GM23338 (cell line): ENCODE measurements at places on chromosomes 12 and 14. TPM values are rescaled to one million over a fixed set of nuclear protein-coding genes. Genes with fewer than 3 reads are reported as not detected.

DNA sequence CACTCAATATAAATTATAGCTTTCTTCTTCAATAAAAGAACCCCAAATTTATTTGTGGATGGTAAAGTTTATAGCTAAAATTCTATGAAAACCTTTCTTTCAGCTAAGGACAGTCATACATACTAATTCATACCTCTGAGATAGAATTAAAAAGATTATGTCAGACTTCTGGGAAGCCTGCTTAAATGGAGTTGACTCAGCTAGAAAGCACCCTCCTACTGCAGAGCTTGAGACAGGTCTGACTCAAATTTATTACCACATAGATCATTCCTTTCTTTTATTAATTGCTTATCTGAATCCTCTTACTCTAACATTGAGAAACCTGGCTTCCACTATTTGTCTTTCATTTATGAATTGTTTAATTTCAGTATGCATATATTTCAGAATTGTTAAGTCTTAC, 1007.0 kb upstream of the LRFN5 start:
- no peaks in the 10 kb centered on the region for H3K4me1 ChIP-seq
- DNase-seq = no peak
- no peaks in the 10 kb centered on the region for H3K36me3 ChIP-seq
- H3K27me3 ChIP-seq = no peaks in the 10 kb centered on the region
- H3K27ac ChIP-seq = no peak overlapping the region

- peak; percentile 12 for DNase-seq
- no peaks in the 10 kb centered on the region for H3K36me3 ChIP-seq
- no peaks in the 10 kb centered on the region for H3K27me3 ChIP-seq
- peaks cover 3% of the 10 kb centered on the region; the same call in 1 of the 2 replicates for H3K4me1 ChIP-seq
- no peak overlapping the region for H3K4me3 ChIP-seq
Observed at GRCh38 chr12:23536293-23536692, 413.2 kb downstream of the SOX5 start.

- H3K4me1 ChIP-seq = peaks cover 14% of the 10 kb centered on the region
- H3K27me3 ChIP-seq = peaks cover 41% of the 10 kb centered on the region
- no peak overlapping the region for H3K27ac ChIP-seq
- H3K4me3 ChIP-seq = peak overlapping the region; percentile 65
Observed at GRCh38 chr12:54368025-54368708, 3.9 kb upstream of the GPR84 start.

GRCh38 chr14:34930591-34931091, 52.2 kb upstream of the SRP54 start:
- H3K4me3 ChIP-seq = no peak overlapping the region
- no peaks in the 10 kb centered on the region for H3K4me1 ChIP-seq
- H3K27me3 ChIP-seq = no peaks in the 10 kb centered on the region
- no peak for DNase-seq

DNA sequence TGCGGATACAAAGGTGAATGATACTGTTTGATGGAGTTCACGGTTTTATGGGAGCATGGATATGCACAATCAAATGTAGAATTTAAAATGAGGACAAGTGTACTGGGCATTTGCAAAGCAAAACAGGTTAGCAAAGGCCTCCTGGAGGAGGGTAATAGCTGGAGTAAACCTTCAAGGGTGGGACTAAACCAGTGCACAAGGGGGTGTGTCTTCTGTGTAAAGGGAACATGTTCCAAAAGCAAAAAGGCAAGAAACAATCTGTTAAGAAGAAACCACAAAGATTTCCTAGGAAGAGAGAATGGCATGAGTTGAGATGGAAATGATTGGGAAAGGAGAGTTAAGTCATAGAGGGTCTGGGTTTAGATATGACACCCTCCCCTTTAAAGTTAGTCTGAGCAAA, 109.2 kb upstream of the SLCO1C1 start:
- H3K4me1 ChIP-seq = no peaks in the 10 kb centered on the region; the same call in 1 of the 2 replicates
- peak; percentile 15 for DNase-seq
- H3K27me3 ChIP-seq = no peaks in the 10 kb centered on the region
- H3K27ac ChIP-seq = no peak overlapping the region
- H3K4me3 ChIP-seq = no peak overlapping the region
- H3K36me3 ChIP-seq = no peaks in the 10 kb centered on the region

- peaks cover 5% of the 10 kb centered on the region; the same call in 1 of the 2 replicates for H3K4me1 ChIP-seq
- H3K4me3 ChIP-seq = no peak overlapping the region
- no peaks in the 10 kb centered on the region for H3K36me3 ChIP-seq
- H3K27me3 ChIP-seq = no peaks in the 10 kb centered on the region
- no peak for DNase-seq
Observed at GRCh38 chr14:56297449-56297848, 179.2 kb downstream of the PELI2 start.

DNA sequence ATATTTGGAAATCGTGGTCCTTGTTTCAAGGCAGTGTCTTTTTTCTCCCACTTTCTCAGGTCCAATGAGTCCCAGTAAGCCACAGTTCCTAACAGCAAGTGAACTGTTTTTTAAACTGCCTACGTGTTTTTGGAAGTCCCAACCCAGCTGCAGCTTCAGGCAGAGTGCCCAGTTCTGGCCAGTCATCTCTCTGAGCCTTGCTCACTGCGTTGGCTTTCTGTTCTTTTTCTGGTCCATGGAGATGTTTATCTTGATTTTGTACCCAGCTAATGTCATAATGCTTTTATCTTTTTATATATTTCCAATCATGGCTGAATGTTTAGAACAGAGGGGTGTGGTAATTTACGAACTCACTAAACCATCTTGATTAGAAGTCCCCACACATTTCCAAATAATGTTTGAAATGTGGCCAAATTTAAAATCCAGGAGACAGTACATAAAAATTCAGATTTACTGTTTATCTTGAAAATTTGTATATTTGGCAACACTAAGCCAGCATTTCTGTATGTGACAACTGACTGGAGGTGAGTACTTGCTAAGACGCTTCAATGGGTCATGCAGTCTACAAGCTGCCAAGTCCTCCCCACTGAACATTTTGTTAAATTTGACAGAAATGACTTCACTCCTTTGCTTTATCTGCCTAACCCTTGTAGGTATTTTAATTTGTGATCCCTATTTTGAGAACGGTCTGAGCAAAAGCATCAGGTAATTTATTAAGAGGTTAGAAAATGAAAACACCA, 46.1 kb upstream of the OTOGL start:
- no peak for DNase-seq
- H3K27me3 ChIP-seq = no peaks in the 10 kb centered on the region
- no peaks in the 10 kb centered on the region for H3K36me3 ChIP-seq
- H3K27ac ChIP-seq = no peak overlapping the region
- H3K4me1 ChIP-seq = no peaks in the 10 kb centered on the region
- H3K4me3 ChIP-seq = no peak overlapping the region

ATXN7L3B gene
- 40.7 and 40.8 TPM in 2 replicates for total RNA-seq

GLIPR1L1 gene
- not detected in 2 replicates for total RNA-seq

PLA2G1B gene
- total RNA-seq = not detected in 2 replicates

REP15 gene
- 0.38 and 0.66 TPM in 2 replicates for total RNA-seq
